ENCODE measurements at places on chromosomes 11 and 22. TPM values are rescaled to one million over a fixed set of nuclear protein-coding genes. Genes with fewer than 3 reads are reported as not detected.
A peak's percentile ranks its signal among the peaks of the same experiment; 100 is the strongest.

UCP3 gene
- total RNA-seq, result 2.7 TPM

CTSW gene
- 1.3 TPM for total RNA-seq

OR5P2 gene
- not detected for total RNA-seq

PRODH gene
- total RNA-seq, result 2.5 TPM

BARX2 gene
- not detected for total RNA-seq

DNA sequence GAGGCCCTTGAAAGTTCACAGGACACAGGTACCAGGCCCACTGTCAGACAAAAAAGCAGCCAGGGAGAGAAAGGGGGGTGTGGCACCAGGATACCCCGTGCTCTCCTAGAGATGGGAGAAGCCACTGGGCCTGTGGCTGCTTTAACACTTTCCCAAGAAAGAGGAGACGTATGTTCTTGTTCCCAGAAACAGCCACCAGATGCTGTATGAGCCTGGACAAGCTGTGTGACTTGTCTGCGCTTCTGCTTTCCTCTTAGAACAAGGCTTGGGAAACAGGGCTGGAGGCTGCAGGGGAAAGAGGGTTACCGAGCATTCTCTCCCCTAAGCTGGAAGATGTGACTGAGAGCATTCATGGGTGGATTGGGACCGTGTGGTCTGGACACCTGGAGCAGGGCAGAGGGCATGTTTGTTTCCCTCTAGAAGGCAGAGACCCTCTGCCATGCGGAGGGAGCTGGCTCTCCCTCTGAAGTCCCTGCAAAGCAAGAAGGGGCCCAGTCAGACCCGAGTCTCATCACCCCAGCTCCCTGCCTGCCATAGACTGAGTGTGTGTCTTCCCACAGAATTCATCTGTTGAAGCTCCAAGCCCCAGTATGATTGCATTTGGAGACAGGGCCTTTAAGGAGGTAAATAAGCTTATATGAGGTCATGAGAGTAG, 74.1 kb downstream of the TRIM29 start:
- DNase-seq, result peak; percentile 6

- DNase-seq, result peak; percentile 83
Observed at GRCh38 chr22:47304191-47304831, 541.9 kb downstream of the TBC1D22A start.

DNA sequence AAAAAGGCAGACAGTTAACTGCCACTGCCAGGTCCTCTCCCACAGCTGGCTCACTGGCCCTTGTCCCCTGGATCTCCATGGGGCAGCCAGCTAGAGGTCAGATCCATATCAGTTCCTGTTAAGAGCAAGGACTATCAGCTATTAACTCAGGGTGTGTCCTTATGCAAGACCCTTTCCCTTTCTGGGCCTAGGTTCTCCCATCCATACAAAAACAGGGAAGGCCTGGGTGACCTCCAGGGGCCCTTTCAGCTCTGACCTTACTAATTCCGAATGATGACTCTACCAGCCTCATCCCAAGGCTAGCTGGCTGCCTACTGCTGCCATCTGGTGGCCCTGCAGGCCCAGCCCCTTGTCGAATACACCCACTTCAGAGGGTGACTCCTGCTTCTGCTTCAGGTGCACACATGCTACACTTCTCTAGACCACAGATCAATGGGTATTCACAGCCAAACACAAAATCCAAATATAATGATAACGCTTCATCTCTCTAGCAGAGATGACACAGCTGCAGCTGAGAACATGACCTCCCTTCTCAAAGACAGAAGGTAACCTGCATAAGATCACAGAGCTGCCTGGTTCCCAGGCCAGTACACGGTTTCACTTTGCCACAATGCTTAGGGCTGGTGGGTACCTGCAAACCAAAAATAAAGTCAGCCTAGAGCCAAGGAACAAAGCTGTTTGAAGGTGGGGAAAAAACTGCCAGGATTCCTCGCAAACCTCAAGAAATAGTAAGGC, 34.1 kb downstream of the SERGEF start:
- DNase-seq, result no peak

DNA sequence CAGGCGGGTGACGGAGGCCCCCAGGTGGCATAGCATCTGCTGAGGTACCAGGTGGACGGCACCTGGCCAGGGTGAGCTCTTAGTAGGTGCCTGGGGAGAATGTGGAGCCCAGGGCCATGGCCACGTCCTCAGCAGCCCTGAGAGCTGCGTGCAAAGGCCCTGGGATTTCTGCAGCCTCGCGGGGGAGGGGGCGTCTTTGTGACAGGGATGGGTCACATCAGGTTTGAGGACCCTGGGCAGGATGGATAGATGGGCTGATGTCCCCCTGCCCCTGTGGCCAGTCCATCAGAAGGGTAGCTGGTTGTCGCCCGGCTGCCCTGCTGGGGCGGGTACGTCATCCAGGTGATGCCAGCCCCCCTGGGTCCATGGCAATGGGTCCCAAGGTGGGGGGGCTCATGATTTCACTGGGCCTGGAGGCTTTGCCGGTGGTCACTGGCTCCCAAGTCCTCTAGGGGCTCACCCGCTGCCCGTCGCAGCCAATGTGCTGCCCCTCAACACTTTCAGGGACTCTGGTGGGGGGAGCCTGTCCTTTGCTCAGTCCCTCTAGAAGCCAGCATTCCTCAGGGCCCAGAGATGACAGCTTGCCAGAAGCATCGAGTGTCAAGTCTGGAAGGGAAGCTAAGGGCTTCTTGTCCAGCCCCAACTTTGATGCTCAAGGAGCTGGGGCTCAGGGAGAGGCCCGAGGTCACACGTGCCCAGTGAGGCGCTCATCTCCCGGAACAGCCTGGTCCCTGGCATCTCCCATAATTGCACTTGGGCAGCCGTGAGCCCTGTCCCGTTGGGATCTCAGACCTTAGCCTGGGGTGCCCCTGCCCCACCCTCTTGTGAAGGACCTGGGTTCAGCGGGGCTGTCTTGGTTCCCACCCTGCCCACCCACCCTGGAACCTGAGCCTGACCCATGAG, 777 bp downstream of the TBX10 start:
- DNase-seq, result no peak

DNA sequence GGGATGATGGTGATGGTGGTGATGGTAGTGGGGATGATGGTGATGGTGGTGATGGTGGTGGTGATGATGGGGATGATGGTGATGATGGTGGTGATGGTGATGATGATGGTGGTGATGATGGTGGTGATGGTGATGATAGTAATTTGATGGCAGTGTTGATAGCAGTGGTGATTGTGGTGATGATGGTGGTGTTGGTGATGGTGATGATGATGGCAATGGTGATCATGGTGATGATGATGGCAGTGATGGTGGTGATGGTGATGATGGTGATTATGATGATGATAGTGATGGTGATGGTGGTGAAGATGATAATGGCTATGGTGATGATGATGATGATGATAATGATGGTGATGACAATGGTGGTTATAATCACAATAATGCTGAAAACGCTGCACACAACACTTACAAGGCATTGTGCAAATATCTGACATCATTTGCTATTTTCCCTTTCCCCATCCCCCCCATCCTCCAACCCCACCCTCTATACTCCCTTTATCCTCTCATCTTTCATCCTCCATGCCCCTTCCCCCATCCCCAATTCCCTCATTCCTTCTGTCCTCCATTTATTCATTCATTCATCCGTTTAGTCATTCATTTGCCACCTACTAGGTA, 230.1 kb downstream of the BRD1 start:
- DNase-seq, result no peak

GRCh38 chr11:18253233-18253632, 4.8 kb upstream of the SAA2 start:
- no peak for DNase-seq

DNA sequence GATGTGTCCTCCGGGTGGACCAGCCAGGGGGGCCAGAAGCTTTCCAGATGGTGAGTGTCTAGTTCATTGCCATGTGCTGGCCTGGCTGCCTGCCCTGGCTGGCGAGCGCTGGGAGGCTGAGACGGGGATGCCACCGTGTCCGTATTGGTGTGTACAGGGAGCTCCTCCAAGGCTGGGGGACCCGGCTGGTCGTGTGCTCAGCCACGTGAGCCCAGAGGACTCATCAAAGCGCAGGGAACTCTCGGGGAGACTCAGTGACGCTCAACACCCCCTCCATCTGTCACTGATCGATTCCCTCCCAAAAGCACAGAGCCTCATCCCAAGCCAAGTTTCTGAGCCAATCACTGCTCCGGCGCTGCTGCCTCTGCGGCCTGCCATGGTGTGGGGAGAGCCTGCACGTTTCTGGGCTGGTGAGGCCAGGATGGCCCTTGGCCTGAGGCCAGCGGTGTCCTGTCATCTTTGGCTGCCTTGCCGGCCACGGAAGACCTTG, 423.7 kb downstream of the SHANK2 start:
- no peak for DNase-seq

GRCh38 chr11:68468217-68468828, 7.8 kb downstream of the PPP6R3 start:
- no peak for DNase-seq

DNA sequence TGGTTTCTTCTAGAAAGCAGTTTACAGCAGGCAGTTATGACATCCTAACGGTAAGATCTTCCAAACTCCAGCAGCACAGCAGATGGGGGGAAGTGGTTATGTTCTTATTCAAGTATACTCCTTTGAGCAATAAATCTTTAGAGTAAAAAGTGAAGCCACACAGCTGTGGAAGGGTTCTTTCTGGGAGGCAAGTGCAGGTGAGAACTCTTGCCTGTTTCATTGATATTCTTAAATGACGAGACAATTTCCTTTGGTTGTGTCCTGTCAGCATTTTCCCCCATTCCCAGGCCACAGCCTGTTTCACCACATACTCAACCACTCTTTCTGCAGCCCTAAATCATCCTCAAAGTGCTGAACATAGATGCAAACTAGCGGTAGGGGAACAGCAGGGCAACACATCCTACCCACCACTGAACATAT, 207.3 kb upstream of the MTNR1B start:
- DNase-seq, result no peak

DNA sequence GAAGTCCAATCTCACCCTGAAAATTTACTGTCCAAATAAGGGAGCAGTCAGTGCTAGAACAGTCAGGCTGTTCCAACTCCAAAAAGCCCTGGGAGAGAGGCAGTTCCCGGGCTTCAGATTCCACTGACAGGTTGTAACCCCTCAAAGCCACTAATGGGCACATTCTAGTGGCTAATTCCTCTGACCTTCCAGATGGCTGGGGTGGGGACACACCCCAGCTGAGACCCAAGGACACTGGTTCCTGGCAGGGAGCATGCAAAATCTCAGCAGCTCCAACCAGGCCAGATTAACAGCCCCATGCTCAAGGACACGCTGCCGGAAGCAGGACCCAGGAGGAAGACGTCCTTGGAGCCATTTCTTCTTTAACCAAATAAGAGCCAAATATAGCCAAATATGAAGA, 92.7 kb downstream of the RPL27A start:
- DNase-seq, result no peak

DNA sequence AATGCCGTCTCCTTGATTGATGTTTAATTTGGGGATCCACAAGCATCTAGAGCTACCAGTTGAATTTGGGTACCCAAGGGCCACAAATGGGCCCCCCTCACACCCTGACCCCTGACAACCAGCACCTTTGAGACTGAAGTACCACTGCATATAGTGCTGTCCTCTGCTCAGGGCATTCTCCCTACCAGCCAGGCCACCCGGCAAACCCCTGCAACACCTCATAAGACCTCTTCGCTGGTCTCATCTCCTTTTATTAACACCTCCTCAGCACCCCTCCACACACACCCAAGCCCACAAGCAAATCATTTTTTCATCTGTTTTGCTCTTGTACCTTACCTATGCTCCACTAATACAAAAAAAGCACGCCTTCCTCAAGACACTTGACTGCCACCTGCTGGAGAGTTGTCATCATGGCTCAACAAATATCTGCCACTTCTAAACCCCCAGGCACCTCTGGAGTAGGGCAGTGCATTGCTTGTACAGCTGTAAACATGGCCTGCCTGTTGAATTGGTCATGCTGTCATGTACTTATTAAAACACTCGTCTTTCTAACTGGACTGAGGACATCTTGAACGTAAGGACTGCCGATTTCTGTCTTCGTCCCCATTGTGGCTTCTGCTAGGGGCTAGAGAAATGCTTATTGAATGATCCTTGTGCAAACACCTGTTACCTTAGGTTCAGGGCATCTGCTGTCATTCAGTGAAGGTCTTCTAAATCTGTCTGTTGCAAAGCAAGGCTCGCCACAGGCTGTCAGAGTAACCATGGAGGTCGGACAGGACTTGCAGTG, 66.5 kb downstream of the BMAL1 start:
- DNase-seq, result no peak

GRCh38 chr11:131987703-131988102, 617.3 kb downstream of the NTM start:
- DNase-seq, result no peak

- DNase-seq, result no peak
Observed at GRCh38 chr22:36129486-36130388, 30.8 kb downstream of the APOL3 start.

GRCh38 chr11:18222814-18223421, 13.7 kb downstream of the SAA4 start:
- DNase-seq, result no peak

All from mesenteric fat pad (tissue), 1 donor.